Esophagus mucosa (tissue), 1 donor: ENCODE measurements at places on chromosomes 3 and 15. TPM values are rescaled to one million over a fixed set of nuclear protein-coding genes. Genes with fewer than 3 reads are reported as not detected.

DNA sequence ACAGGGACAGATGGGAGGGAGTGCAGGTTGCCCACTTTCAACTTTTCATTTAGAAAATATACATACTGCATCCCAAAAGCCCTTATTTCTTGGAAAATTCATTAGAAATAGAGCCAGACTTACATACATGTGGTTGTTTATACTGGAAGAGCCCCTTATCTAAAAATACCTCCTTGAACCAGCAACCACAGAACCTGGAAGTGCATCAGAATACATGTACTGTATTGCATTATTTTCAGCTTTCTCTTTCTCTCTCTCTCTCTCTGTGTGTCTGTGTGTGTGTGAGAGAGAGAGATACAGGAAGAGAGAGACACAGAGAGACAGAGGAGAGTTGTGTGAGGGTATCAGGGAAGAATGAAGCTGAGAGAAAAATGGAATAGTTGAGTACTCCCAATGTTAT, 29.5 kb upstream of the LSAMP start:
- no peak for ATAC-seq

GRCh38 chr3:165193366-165194254, 2.6 kb downstream of the SLITRK3 start:
- ATAC-seq: no peak

DNA sequence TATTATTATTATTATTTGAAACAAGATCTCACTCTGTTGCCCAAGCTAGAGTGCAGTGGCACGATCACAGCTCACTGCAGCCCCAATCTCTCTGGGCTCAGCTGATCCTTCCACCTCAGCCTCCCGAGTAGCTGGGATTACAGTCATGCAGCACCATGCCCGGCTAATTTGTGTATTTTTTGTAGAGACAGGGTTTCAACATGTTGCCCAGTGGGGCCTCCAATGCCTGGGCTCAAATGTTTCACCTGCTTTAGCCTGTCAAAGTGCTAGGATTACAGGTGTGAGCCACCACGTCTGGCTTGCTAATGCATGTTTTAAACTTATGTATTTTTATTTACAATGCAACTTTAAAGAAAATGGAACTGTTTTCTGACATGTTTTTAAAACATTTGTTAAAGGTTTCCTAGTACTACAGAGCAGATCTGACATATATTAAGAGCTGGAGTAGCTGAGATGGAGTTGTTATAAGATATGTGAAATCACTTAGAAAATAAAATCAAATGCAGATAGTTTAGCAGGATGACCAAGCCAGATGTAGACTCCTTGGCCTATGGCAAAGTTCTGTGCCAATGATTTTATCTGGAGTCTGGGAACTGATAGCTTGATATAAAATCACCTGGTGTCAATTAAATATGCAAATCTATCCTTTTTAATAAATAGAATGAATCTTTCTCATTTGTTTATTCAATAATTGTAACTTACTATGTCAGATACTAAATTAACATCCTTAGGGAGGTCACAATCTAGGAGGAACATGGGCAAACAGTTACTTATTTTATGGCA, 310.1 kb upstream of the NAALADL2 start:
- ATAC-seq: no peak

DNA sequence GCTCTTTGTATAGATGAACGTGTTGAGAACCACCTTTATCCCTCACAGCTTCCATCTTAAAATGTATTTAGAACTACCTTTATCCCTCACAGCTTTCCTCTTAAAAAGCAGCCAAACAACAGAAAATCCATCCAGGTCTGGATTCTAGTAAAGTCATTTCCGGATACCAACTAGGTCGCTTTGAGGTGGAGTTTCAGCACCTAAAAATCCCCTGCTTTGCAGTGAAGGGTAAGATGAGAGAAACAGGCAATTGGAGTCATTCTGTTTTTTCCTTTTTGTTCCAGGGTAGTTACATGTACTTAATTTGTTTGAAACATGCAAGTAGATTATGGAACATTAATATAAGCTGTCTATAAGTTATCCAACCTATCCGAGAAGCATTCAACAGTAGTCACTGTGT, 192.0 kb downstream of the UBE2E2 start:
- no peak for ATAC-seq

- no peak for ATAC-seq
Measured at GRCh38 chr15:48479751-48480150, 148.5 kb downstream of the DUT start.

- ATAC-seq: no peak
Measured at GRCh38 chr3:29249829-29250345, 31.0 kb upstream of the RBMS3 start.

DNA sequence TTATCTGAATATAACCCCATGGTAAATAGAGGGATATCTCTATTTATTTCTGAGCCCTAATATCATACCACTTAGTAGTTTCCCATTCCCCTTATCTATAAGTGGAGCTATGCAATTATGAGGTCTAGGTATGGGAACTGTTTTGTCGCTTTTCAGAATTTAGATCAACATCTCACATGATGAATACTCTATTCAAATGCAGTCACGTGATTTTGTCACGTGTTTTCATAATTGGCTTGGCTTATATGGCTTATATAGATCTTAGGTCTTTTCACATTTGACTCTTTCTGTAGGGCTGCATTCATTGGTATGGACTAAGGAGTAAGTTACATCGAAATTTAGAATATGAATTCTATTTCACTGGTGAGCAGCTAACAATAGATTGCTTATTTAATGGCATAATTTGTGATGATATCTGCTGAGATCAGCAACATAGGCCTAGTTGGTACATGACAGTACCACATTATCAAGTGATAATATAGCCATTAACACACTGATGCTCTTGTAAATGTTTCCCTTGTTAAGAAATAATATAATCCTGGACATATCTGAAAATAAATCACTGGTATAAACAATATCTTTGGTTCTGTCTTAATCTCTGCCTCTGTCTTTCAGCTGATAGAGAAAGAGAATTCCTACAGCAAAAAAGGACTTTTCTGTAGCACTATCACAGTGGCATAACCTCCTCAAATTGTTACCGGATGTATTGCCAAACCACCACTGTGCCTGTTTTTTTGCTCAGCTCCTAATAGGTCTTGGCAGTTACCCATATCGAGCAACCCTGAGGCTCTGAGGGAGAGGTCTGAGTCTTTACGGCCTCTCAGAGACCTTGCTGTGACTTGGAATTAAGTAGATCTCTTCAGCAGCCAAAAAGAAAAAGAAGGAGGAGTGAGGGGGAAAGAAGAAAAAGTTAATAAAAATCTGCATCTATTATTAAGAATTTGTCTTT, 357.1 kb downstream of the ZPLD1 start:
- no peak for ATAC-seq

GRCh38 chr3:136177876-136178275, 18.3 kb downstream of the MSL2 start:
- no peak for ATAC-seq

DNA sequence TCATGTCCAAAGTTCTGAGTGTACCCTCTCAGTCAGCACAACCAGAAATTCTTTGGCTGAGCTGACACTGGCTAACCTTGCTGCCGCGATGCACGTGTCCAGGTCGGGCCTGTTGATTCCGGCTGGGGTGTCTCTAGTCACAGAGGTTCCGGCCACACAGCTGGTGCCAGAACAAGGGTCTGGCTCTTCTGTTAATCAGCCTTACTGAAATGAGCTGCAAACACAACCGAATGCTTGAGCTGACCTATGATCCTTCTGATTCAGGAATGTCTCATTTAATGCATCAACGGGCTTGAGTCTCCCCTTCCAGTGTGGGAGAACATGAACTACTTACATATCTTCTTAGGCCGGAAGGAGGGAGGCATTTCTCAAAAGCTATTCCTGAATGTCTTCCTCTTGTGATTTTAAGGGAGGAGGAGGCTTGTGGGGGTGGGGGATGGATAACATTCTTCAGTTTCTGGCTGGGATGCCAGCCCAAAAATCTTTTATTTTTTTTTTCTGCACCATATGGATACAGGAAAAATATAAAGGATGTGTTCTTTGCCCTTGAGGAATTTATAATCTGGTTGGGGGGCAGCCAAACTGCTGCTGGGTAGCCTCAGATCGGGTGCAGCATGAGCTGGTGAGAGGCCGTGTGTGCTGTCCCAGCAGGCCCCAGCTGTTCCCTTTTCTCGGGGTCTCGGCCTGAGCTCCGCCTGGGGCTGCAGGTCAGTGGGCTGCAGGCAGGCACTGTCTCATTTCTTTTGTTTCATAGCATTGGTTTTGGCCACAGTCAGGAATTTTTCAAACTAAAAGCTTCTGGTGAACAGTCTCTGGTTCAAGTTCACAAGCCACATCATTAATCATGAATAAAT, 319.1 kb upstream of the TBL1XR1 start:
- no peak for ATAC-seq

GRCh38 chr3:36546226-36546625, 165.9 kb downstream of the STAC start:
- ATAC-seq: no peak

DNA sequence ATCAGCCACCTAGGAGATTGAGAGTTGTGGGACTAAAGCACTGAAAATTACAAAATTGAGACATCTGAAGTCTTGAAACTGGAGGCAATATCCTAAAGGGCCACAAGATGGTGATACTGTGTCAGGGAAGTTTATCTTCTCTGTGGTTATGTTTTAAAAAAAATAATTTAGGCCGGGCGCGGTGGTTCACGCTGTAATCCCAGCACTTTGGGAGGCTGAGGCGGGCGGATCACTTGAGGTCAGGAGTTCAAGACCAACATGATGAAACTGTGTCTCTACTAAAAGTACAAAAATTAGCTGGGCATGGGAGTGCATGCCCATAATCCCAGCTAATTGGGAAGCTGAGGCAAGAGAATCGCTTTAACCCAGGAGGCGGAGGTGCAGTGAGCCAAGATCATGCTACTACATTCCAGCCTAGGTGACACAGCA, 17.9 kb upstream of the NIT2 start:
- ATAC-seq: peak; percentile 88

GRCh38 chr3:170551252-170551651, 34.6 kb downstream of the SLC7A14 start:
- ATAC-seq: no peak

DNA sequence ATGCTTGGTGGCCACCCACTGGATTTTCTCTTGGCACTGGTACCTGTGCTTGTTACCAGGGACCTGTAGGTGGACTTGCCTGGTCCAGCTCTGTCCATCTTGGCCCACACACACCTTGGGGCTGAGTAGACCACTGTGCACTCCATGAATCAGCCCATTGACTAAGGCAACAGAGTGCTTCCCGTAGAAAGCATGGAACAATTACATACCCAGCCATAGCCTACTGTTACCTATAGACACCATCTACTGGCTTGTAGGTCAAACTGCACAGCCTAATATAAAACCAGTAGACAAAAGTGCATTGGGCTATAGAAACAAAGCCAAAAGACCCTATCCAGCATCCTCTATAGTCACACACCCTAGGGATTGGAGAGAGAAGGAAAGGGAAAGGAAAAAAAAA, 378.9 kb downstream of the OTOL1 start:
- ATAC-seq: peak; percentile 51

GRCh38 chr3:65251375-65251774, 563.6 kb upstream of the ADAMTS9 start:
- no peak for ATAC-seq

- ATAC-seq: no peak
Measured at GRCh38 chr3:140296796-140297352, 361.9 kb downstream of the CLSTN2 start.

GRCh38 chr3:187833799-187834578, 88.7 kb upstream of the BCL6 start:
- ATAC-seq: no peak

- peak; percentile 68 for ATAC-seq
Measured at GRCh38 chr3:196541684-196542445, 26.5 kb downstream of the WDR53 start.

GRCh38 chr3:149481056-149481455, 6.6 kb downstream of the TM4SF4 start:
- ATAC-seq: no peak

DNA sequence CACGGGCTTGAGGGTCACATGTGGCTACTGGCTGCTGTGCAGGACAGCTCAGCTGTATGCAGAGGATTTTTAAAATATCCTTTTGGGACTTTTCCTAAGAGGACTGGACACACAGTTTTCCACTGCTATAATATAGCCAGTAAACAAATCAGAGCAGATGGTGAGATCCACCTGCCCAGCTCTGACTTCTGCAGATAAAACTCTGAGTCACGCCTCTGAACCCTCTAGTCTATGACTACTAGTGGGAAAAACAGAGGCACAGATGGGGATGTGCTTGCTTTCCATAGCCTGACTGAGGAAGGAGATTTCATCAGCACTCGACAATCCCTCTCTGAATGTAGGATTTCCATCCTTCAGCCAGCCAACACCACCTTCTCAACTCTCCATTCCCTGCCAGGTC, 45.1 kb downstream of the COLQ start:
- no peak for ATAC-seq

GRCh38 chr3:117887901-117888300, 1146.7 kb downstream of the IGSF11 start:
- ATAC-seq: no peak

DNA sequence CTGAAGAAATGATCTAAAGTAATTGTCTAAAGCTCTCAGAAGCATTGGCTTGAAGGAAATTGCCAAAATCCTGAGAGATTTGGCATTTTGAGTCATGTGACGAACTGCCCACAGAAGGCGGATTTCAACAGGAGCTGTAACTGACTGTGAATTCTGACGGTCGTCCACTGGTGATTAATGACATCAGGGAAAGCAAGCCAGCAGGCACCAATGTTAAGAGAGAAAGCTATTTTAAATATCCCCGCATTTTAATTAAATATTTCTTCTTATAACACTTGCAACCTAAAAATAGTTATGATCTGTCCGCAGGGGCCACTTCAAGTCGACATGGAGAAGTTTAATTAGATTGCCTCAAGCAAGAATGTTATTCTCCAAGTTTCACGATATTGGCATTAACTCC, 51.6 kb downstream of the WNT5A start:
- ATAC-seq: no peak

DNA sequence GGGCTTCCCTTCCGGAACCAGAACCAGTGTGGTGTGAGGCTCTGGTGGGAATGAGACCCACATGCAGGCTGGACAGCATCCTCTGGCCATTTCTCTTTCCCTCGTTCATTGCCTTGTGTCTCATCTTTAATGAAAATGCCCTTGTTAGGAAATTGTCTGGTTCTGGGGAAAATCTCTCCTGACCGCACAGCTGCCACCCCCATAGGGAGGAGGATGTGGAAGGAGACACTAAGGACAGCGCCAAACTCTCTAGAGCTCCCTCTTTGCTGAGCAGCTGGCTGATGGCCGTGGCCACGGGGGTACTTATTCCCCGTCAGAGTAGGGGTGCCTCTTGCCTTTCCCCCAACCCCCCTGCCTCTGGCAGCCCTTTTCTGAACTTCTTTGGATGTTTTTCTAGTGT, 297.6 kb upstream of the C2CD4B start:
- no peak for ATAC-seq

DNA sequence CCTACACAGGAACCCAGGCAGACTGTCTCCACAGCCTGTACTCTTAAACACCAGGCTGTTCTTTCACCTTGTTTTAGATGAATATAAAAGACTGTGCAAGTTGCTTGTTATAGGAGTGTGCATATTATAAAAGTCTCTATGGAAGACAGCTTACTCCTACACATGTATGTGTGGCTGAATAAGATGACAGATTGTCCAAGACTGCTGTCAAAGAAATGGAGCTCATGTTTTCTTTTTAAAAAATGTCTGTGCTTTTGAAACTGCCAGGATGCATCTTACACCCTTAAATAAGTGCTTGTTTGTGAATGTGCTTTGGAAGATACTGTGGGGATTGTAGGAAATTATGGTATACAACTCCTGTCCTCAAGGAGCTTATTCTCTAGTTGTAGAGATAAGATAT, 237.4 kb downstream of the BBX start:
- ATAC-seq: no peak

The CCDC12 gene
- 50.2 TPM for total RNA-seq

The FBXL2 gene
- 1.7 TPM for total RNA-seq

The NR2E3 gene
- 0.56 TPM for total RNA-seq

The ITIH1 gene
- total RNA-seq: 0.12 TPM

The HHLA2 gene
- total RNA-seq: not detected

The CFAP100 gene
- total RNA-seq: not detected

The MYL3 gene
- 0.36 TPM for total RNA-seq
